ENCODE measurements at places on chromosomes 5 and 9.

- no peak for DNase-seq
Measured at GRCh38 chr5:95728494-95729114, 2.5 kb upstream of the RHOBTB3 start.

DNA sequence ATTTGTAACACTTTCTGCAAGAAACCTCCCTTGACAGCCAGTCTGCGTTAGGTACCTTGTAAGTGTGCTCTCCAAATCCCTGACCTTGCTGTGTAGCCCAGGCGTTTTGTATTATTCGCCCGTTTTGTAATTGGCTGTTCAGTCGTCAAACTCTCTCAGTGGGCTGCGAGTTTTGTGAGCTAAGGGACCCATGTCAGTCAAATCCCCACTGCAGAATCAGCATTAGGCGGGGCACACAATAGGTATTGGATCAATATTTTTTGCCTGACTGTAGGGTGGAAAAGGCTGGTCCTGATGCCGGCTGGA, 665 bp downstream of the DNAJC18 start:
- DNase-seq: no peak

GRCh38 chr9:104260004-104260403, 165.9 kb downstream of the SMC2 start:
- no peak for DNase-seq

- no peak for DNase-seq
Measured at GRCh38 chr5:1466631-1467265, 21.5 kb upstream of the SLC6A3 start.

- DNase-seq: no peak
Measured at GRCh38 chr5:56251918-56252553, 18.9 kb upstream of the ANKRD55 start.

GRCh38 chr5:170380361-170380951, 8.7 kb downstream of the KCNMB1 start:
- no peak for DNase-seq

- no peak for DNase-seq
Measured at GRCh38 chr5:110899566-110900412, 161.0 kb downstream of the SLC25A46 start.

- DNase-seq: no peak
Measured at GRCh38 chr9:83012922-83013838, 49.8 kb downstream of the RASEF start.

GRCh38 chr9:115142517-115143270, 24.7 kb upstream of the TNC start:
- no peak for DNase-seq

- no peak for DNase-seq
Measured at GRCh38 chr9:34796924-34797323, 87.0 kb upstream of the CCL21 start.

- no peak for DNase-seq
Measured at GRCh38 chr5:112124788-112125187, 294.3 kb downstream of the EPB41L4A start.

DNA sequence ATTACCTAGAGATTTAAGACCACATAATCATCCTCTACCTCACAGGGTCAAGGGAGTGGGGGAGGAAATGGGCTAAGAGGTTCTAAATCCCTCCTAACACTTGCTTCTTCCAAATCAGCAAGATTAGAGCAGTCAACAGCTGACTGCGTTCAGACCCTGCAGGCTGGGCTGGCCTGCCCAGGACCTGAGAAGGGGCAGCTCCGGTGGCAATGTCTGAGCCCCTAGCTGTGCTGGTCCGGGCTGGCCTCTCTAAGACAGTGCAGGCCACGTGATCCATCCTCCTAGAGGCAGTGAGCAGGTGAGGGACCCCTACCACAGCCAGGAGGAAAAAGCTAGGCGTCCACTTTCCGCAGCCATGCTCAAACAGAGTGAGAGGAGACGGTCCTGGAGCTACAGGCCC, at the start of gene KCNV2:
KCNV2 (plus strand) TSS at position 126 of the 400 bp plus-strand sequence; CDS start at position 356, 230 bp downstream.
- no peak for DNase-seq

DNA sequence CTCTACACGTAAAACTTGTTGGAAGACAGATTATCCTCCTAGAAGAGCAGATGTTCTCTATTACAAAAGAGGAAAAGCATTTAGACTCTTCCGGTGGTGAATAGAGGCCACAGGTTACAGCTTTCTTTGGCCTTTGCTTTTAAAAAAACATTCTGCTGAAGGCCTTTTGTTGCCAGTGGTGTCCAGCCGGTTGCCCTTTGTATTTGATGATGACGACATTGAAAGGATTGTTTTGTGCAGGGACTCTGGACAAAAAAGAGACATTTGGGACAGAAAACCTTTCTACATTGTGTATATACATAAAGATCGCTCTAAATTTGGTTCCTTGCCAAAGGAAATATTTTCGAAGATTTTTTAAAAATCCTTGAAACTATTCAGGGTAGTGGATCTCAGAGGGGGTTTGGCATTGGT, 180.3 kb downstream of the C9orf152 start:
- DNase-seq: no peak

- DNase-seq: no peak
Measured at GRCh38 chr5:106601620-106602019, 1069.1 kb downstream of the EFNA5 start.

DNA sequence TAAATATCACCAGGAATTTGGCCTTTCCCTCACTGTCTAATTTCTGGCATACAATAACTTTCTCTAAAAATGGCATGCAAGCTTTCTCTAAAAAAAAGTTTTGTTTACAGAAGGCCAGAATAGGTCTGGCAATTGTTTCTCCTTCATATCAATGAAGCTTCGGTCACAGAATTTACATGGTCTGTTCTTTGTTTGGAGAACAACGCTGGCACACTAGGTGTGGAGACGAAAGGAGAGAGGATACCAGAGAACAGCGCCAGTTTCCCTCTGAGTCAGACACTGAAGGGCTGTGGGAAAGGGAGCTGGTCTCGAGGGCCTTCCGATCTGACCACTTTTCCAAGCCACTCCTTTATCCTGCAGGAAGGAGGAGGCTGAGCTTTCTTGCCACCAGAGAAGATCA, 60.1 kb upstream of the ITGA1 start:
- no peak for DNase-seq

DNA sequence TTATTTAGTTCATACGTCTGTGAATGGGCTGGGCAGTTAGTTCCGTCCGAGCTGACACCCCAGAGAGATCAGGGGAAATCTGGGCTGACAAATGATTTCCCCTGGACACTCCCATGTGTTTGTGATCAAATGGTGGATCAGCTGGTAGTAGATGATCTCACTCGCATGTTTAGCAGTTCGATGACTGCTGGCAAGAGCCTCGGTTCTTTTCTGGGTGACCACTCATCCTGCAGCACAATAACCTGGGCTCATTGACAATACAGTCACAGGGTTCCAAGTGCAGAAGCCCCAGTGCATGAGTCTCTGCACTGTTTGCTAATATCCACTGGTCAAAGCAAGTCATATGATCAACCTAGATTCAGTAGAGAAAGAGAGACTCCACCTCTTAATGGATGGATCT, 155.9 kb downstream of the NR2F1-AS1 start:
- DNase-seq: no peak

- no peak for DNase-seq
Measured at GRCh38 chr9:100473276-100474081, 530 bp downstream of the TMEFF1 start.

GRCh38 chr5:72438141-72438540, 69.1 kb downstream of the ZNF366 start:
- DNase-seq: no peak

DNA sequence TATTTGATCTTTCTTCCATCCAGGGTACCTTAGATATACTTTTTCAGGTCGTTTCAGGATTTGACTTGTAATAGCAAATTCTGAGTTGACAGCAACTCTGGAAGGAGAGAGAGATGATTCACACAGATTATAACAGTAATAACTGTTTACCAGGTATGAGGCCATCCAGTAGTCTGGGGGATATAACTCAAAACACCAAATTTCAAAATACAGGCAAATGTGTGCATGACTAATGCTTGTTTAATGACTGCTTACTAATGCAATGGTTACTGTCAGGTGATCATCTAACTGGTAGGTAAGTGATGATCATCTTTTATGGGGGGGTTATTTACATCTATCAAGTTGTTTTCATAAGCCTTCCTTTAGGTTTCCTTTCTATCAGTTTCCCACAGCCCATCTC, 412.3 kb downstream of the MAT2B start:
- no peak for DNase-seq

DNA sequence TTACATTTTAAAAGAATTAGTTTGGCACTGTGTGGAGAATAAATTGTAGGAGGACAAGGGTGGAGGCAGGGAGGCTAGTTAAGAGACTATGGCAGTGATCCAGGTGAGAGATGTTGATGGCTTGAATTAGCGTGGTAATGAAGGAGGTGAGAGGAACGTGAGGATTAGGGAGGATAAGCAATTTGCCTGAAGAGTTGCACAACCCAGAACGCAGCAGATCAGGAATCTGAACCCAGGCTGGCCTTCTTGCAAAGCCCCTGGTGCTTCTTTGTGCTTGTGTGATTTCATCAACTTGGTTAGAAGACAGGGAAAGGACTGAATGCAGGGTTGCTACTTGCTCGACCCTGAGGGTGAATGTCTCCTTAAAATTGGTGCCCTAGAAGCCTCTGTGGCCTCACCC, 6.9 kb upstream of the SCAMP1 start:
- DNase-seq: no peak

GRCh38 chr9:4077499-4078102, 222.3 kb downstream of the GLIS3 start:
- DNase-seq: peak; percentile 23

- no peak for DNase-seq
Measured at GRCh38 chr9:121529237-121529987, 29.8 kb upstream of the GGTA1 start.

GRCh38 chr5:39411061-39411460, 13.7 kb downstream of the DAB2 start:
- no peak for DNase-seq
